GM10248 (cell line): ENCODE measurements at places on chromosomes 16 and 17.

DNA sequence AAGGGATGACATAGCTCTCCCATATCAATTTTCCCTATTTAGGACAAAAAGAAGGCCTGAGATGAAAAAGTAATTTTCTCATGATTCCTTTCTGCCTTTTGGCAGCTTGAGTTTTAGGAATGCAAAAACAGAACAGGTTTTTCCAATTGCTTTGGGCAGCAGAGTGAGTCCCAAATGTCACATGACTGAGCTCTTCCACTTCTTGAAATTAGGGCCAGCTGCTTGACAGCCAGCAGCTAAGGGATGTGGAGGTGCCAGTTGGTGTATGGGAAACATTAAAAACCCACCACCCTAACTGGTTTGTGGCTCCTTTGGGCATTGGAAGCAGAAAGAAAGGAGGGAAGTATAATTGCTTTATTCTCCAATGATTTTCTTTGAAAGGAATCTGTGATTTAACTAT lies 133.8 kb upstream of the FAM20A start:
- no peak for DNase-seq

DNA sequence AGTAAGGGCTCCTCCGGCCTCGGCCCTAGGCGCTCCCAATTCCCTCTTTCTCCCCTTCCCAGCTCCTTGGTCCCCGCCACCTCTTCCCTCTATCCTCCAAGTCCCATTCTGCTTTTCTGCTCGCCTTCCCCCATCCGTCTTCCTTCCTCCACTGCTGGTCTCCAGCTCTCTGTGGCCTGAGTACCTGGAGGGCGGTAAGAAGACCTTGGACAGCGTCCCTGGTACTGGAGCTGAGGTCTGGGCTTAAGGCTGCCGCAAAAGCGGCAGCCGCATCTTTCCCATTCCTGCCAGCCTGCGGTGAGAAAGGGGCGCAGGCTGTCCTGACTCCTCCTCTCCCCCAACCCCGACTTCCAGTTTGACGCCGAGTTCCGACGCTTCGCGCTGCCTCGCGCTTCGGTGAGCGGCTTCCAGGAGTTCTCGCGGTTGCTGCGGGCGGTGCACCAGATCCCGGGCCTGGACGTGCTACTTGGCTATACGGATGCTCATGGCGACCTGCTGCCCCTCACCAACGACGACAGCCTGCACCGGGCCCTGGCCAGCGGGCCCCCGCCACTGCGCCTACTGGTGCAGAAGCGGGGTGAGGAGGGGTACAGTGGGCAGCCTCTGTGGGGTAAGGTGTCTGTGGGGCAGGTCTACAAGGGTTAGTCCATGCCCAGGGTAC lies 471 bp downstream of the PARD6A start:
- DNase-seq: no peak

DNA sequence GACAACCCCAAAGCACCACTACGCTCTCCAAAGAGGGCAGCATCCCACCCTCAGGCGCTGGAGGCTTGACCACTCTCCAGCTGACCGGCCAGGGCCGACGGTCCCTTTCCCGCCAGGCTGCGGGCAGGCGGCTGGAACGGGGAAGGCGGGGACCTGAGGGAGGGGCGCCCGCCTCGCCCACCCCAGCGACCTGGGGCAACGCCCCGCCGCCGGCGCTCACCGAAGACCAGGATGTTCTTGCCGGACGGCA lies 431 bp downstream of the DYNC1LI2 start:
- no peak for DNase-seq

GRCh38 chr17:81012574-81013447 lies 21.2 kb downstream of the CHMP6 start:
- no peak for DNase-seq

GRCh38 chr17:68295086-68295485 lies 3.8 kb downstream of the ARSG start:
- DNase-seq: no peak

GRCh38 chr17:75124041-75124818 lies 7.3 kb downstream of the NT5C start:
- no peak for DNase-seq
